ENCODE measurements at places on chromosomes 5 and 9.

- DNase-seq, result no peak
Observed at GRCh38 chr5:139079991-139080610, 118.1 kb downstream of the SIL1 start.

GRCh38 chr5:111892949-111893348 is 136.0 kb upstream of the NREP start:
- no peak for DNase-seq

GRCh38 chr9:133564451-133565116 is 30.1 kb downstream of the ADAMTSL2 start:
- DNase-seq, result no peak

GRCh38 chr9:16258191-16258590 is 612.3 kb downstream of the BNC2 start:
- no peak for DNase-seq

DNA sequence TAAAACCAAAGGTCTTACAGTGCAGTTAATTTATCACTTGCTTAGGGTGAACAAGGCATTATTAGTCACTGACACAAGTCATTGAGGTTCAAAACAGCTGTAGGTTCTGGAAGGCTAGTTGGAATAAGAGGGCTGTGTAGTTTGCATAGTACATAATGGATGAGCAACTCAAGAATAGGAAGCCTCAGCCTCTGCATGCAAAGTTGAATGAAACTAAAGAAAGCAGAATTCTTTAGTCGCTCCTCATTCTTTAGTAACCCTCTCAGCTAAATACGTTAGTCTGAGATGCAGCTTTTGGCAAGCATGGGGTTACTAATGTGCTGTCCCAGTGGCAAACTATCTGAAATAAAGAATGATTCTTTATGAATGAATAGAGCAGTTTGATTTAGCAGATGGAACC is 74.2 kb downstream of the ADGRV1 start:
- no peak for DNase-seq

DNA sequence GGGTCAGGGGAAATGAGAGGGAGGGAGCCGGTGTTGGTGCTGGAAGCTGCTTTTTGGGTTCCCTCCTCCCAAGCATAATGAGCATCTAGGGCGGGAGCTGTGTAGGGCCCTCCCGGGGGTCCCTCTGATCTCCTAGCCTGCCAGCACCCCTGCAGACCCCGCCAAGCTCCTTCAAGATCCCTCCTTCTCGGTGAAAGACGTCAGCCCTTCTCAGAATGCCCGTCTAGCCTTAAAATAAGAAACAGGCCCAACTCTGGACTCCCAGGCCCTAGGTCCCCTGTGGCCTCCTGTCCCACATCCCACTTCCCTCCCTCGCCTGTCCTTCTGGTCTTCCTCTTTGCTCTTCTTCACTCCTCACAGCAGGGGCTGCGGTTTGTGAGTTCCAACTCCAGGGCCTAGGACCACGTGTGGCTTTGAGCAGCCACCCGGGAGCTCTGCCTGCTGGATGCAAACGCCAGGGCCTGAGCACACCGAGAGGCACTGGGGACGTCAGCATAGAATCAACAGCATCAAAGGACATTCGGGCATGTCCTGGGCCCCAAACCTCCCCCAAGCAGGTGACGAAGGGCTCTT is 8.8 kb upstream of the SCGB3A1 start:
- peak; percentile 30 for DNase-seq

DNA sequence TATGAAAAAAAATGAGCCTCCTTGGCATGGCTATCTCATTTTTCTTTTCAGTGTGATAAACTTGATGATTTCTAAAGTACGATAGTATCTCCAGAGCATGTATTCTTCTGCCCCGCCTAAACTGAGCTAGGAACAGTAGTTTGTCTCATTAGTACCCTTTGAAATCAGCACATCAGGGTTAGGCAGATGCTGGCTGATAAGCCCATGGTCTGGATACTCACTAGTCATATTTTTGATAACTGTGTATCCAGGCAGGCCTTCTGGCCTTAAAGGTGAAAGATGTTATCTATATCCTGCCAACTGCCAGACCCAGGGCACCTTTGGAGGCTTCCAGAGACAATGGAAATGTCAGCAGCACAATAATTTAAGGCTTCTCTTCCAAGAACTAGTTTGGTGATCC is 103.8 kb downstream of the GIN1 start:
- DNase-seq, result no peak
